Thyroid gland (tissue), 4 donors: ENCODE measurements at places on chromosomes 7 and 10. TPM values are rescaled to one million over a fixed set of nuclear protein-coding genes. Genes with fewer than 3 reads are reported as not detected.

GRCh38 chr10:114431414-114432135 lies 27.3 kb upstream of the AFAP1L2 start:
- no peak for DNase-seq
- no peak overlapping the region for H3K4me3 ChIP-seq
- no peaks in the 10 kb centered on the region for H3K36me3 ChIP-seq
- H3K4me1 ChIP-seq = peaks cover 26% of the 10 kb centered on the region
- no peaks in the 10 kb centered on the region for H3K27me3 ChIP-seq

GRCh38 chr10:47023237-47024045 lies 112.2 kb downstream of the PTPN20 start:
- H3K36me3 ChIP-seq = no peaks in the 10 kb centered on the region
- DNase-seq = no peak
- H3K27ac ChIP-seq = no peak overlapping the region
- no peaks in the 10 kb centered on the region for H3K27me3 ChIP-seq
- H3K4me1 ChIP-seq = no peaks in the 10 kb centered on the region

- H3K36me3 ChIP-seq = no peaks in the 10 kb centered on the region
- no peak for DNase-seq
- no peak overlapping the region for H3K27ac ChIP-seq
- H3K4me3 ChIP-seq = no peak overlapping the region
- H3K27me3 ChIP-seq = no peaks in the 10 kb centered on the region
- H3K4me1 ChIP-seq = no peaks in the 10 kb centered on the region
Measured at GRCh38 chr10:13195016-13195415, 33.7 kb downstream of the MCM10 start.

GRCh38 chr7:787332-788240 lies 44.7 kb upstream of the SUN1 start:
- H3K27me3 ChIP-seq = no peaks in the 10 kb centered on the region
- no peak for DNase-seq
- peaks cover 8% of the 10 kb centered on the region for H3K4me1 ChIP-seq
- H3K36me3 ChIP-seq = peaks cover 19% of the 10 kb centered on the region
- no peak overlapping the region for H3K27ac ChIP-seq
- no peak overlapping the region for H3K4me3 ChIP-seq

DNA sequence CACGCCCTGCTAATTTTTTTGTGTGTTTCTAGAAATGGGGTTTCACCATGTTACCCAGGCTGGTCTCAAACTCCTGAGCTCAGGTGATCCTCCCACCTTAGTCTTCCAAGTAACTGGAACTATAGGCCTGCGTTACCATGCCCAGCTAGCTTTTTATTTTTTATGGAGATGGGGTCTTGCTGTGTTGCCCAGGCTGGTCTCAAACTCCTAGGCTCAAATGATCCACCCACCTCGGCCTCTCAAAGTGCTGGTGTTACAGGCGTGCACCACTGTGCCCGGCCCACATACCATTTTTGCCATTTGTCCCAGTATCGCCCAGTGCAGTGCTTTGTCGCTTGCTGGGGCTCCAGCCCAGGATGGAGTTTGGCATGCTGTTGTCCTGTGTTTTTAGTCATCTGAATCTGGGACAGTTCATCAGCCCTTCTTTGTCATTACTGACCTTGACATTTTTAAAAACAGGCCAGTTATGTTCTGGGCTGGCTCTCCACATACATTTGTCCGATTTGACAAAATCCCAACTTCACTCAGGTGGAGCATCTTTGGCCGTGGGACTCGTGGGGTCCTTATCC lies 16.7 kb downstream of the FOXK1 start:
- H3K36me3 ChIP-seq = no peaks in the 10 kb centered on the region
- no peaks in the 10 kb centered on the region for H3K4me1 ChIP-seq
- no peak overlapping the region for H3K4me3 ChIP-seq

DNA sequence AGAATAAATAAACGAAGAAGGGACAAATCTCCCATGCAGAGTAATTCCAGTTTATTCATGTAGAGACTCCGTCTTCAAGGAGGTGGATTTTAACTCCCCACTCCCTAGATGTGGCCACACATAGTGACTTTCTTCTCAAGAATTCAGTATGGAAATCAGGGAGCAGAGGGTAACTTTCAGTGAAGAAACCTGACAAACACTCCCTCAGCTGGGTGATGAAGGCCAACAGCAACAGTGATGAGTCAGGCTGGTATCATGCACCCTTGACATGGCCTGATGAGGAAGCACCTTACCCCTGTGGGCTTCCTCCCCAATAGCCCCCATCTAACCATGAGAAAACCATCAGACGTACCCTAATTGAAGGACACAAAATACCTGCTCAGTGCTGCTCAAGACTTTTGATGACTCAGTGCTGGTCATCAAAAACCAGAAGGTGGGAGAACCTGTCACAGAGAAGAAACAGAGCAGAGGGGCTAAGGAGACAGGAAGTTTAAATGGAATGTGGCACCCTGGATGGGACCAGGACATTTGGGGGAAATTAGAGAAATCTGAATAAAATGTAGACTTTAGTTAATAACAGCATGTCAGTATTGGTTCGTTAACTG lies 50.6 kb downstream of the ADAMTS14 start:
- no peak for DNase-seq
- no peak overlapping the region for H3K27ac ChIP-seq
- no peaks in the 10 kb centered on the region for H3K36me3 ChIP-seq
- H3K27me3 ChIP-seq = no peaks in the 10 kb centered on the region
- H3K4me3 ChIP-seq = no peak overlapping the region
- H3K4me1 ChIP-seq = no peaks in the 10 kb centered on the region

DNA sequence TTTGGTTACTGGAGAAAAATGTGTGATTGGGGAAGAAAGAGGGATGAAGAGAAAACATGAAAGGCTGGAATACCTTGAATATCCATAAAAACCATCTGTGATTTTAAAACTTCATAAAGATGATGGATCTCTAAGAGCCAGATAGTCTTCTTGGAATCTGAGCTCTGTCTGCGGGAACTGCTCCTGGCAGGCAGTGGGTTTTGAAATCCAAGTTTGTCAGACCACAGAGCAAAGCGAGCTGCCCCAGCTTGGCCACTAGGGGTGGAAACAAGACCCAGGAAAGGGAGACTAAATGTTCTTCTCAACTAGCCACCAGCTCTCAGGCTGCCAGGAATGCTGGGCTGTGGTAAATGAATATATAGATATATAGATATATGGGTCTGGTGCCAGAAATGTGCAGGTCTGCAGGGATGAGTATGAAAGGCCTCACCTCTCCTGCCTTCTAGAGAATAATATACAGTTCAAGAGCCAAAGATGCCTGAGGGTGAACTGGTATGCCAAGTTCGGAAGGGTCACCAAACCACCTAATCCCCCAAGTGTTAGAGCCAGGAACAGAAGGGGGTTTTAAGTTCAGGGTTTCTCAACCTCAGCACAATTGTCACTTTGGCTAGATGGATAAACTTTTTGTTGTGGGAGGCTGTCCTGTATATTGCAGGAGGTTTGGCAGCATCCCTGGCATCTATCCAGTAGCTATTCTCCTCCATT lies 208.8 kb downstream of the KCNMA1 start:
- no peaks in the 10 kb centered on the region for H3K36me3 ChIP-seq
- no peaks in the 10 kb centered on the region for H3K27me3 ChIP-seq
- no peak overlapping the region for H3K27ac ChIP-seq
- DNase-seq = no peak

GRCh38 chr10:7464691-7465090 lies 53.9 kb upstream of the SFMBT2 start:
- no peak overlapping the region for H3K27ac ChIP-seq
- DNase-seq = no peak
- H3K4me1 ChIP-seq = no peaks in the 10 kb centered on the region

DNA sequence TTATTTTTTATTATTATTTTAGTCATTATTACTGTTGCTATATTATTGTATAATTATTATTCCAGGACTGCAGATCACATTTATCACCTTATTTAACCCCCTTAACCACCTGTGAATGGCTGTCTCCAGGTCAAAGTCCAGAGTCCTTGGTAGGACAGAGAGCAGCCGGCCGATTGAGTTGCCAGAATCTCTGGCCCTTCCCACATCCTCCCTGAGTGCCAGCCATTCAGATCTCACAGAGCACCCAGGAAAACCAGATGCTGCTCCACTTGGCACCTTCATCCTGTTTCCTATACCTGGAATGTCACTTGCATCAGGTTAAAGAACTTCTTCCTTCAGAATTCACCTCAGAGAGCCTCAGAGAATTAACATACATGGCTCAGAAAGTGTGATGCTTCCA lies 101.1 kb downstream of the ELAPOR2 start:
- H3K4me3 ChIP-seq = no peak overlapping the region
- H3K36me3 ChIP-seq = no peaks in the 10 kb centered on the region
- DNase-seq = no peak

DNA sequence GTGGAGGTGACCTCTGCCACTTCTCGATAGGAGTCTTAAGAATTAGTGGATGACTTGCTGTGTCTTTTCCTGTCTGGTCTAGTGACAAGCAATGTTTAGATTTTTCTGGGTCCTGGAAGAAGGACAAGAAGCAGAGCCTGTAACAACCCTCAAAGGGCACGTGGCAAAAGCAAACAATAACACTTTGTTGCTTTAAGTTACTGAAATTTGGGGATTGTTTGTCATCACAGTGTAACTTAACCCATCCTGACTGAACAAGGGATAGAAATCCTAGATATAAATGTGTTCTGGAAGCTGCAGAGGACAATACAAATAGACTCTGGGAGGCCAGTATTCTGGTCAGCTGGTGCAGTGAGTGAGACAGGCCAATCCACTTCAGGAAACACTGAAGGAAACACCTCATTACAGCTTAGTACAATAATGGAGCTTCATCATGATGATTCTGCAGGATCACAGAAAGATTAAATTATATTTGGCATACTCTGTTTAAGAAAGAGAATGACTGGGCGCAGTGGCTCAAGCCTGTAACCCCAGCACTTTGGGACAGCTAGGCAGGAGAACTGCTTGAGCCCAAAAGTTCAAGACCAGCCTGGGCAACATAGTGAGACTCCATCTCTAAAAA lies 23.3 kb downstream of the ENKUR start:
- H3K36me3 ChIP-seq = no peaks in the 10 kb centered on the region
- no peak overlapping the region for H3K27ac ChIP-seq
- DNase-seq = no peak
- H3K4me3 ChIP-seq = no peak overlapping the region

DNA sequence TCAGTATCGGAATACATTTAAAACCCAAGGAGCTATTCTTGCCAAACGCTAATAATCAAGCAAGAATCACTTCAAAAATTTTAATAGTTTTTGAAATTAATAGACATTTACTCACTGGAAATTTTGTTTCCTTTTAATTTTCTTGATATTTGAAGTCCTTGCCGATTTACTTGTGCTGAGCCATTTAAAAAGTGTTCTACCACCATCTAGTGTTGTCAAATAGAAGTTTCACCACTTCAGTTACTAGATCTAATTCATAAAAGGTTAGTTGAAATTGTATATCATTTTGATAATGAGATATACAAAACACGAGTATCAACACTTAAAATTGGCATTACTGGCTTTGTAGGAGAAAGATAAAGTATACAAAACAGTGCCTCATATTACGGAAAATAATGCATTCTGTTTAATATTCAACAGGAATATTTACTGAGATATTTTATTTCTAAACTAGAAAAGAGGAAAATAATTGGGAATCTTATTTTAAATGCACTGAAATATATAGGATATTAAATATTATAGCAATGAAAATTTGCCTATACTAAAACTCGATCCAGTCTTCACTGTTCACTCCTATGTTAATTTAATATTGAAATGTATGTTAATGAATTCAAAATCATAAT lies 664.8 kb upstream of the SEMA3D start:
- H3K27me3 ChIP-seq = no peaks in the 10 kb centered on the region
- no peaks in the 10 kb centered on the region for H3K36me3 ChIP-seq
- H3K4me3 ChIP-seq = no peak overlapping the region
- no peaks in the 10 kb centered on the region for H3K4me1 ChIP-seq

- H3K4me3 ChIP-seq = no peak overlapping the region
- no peaks in the 10 kb centered on the region for H3K36me3 ChIP-seq
- no peak overlapping the region for H3K27ac ChIP-seq
- DNase-seq = no peak
- H3K27me3 ChIP-seq = no peaks in the 10 kb centered on the region
Measured at GRCh38 chr7:131803816-131804215, 247.4 kb upstream of the PODXL start.

- H3K27ac ChIP-seq = no peak overlapping the region
- no peak overlapping the region for H3K4me3 ChIP-seq
- H3K27me3 ChIP-seq = no peaks in the 10 kb centered on the region
- DNase-seq = no peak
Measured at GRCh38 chr7:14630048-14630447, 272.5 kb downstream of the DGKB start.

DNA sequence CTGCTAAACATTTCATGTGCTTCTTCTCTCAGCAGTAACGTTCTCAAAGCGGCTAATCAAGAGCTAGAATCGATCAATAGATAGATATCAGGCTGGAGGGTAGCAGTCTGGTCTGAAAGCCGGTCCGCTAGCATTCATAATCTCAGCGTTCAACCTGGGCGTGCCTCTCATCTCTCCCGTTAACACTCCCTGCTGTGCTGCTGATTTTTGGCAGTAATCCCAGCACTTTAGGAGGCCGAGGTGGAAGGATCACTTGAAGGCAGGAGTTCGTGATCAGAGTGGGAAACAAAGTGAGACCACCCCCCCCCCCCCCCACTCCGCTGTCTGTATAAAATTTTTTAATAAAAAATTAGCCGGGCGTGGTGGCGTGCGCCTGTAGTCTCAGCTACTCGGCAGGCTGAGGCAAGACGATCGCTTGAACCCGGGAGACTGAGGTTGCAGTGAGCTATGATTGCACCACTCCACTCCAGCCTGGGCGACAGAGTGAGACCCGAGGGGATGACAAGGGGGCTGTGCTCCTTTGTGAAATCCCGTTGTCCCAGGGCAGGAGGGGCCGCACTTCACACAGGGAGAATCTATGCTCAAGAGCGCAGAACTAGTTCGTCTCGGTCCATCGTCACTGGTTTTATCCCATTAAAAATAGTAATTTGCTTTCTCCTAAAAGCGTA lies 624 bp upstream of the CEP55 start:
- no peaks in the 10 kb centered on the region for H3K4me1 ChIP-seq
- DNase-seq = peak; percentile 45
- H3K4me3 ChIP-seq = peak overlapping the region; percentile 26

GRCh38 chr7:117092785-117093184 lies 139.5 kb downstream of the ST7 start:
- no peak overlapping the region for H3K27ac ChIP-seq
- no peaks in the 10 kb centered on the region for H3K36me3 ChIP-seq
- H3K4me3 ChIP-seq = no peak overlapping the region
- no peaks in the 10 kb centered on the region for H3K27me3 ChIP-seq
- peaks cover 28% of the 10 kb centered on the region for H3K4me1 ChIP-seq

DNA sequence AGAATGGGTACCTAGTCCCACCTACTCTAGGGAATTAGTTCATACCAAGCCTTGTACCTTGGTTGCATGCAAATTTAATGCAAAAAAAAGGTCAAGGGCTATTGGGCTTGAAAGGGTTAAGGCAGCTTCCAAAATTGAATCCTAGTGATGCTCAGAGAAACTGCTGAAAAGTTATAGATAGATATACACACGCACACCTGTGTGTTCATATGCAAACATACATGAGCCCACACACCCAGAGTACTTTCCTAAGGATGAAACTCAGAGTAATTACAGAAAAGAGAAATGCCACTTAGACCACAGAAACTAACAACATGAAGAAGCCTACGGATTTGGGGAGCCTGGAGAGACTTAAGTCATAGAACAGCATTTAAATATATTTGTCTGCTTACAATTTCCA lies 1.5 kb downstream of the SLC25A13 start:
- H3K36me3 ChIP-seq = no peaks in the 10 kb centered on the region
- DNase-seq = no peak
- H3K4me3 ChIP-seq = no peak overlapping the region
- peaks cover 8% of the 10 kb centered on the region for H3K4me1 ChIP-seq
- no peaks in the 10 kb centered on the region for H3K27me3 ChIP-seq

The FAM131B gene
- not detected for total RNA-seq

The ANKRD61 gene
- not detected for total RNA-seq

The ADGRA1 gene
- total RNA-seq = 0.13 TPM

The MMP21 gene
- not detected for total RNA-seq

The CPA5 gene
- total RNA-seq = not detected

The SLC39A12 gene
- total RNA-seq = 0.11 TPM

The HOXA3 gene
- total RNA-seq = 2.0 TPM

The BNIP3 gene
- total RNA-seq = 124 TPM

The RBP4 gene
- total RNA-seq = 5.4 TPM

The CRTAC1 gene
- 7.3 TPM for total RNA-seq
